T-helper 17 cell (primary cell): ENCODE measurements at places on chromosomes 2 and 18.

GRCh38 chr2:6791682-6792081 lies 74.0 kb downstream of the CMPK2 start:
- no peak for DNase-seq

DNA sequence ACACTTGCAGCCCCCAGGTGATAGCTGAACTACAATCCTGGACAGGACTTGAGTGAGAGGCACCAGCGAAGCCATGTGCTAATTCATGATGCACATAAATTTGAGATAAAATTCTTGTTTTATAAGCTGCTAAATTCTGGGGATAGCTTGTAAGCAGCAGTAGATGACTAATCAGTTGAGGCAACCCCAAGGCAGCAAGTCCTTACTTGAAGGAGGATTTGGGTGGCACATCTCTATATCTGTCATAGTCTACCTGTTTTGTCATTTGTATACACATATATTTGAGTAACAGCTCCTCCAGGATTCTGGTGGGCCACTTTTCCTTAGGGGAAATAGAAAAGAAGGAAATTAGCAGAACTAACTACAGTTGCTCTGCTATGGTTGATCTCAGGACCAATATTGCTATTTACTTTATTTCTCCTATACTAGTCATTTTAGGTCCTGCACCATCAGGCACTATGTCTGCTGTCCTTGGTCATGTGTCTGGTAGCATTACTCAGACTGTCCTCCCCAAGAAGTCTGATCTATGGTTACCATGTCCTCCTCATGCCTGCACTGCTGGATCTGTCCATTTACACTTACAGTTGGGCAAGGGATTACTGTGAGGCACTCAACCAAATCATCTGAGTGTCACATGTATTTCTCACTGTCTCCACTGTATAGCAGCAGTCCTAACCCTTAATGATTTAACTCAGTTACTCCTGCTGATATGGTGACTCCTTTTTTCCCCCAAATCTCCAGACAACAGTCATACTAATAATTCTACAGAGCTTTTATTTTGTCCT lies 436.0 kb upstream of the CWC22 start:
- DNase-seq, result no peak

DNA sequence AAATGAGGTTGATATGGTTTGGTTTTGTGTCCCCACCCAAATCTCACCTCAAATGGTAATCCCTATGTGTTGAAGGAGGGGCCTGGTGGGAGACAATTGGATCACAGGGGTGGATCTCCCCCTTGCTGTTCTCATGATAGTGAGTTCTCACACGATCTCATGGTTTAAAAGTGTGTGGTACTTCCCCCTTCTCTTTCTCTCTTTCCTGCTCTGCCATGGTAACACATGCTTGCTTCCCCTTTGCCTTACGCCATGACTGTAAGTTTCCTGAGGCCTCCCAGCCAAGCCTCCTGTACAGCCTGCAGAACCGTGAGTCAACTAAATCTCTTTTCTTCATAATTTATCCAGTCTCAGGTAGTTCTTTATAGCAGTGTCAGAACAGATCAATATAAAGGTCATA lies 24.7 kb upstream of the FAM124B start:
- no peak for DNase-seq

DNA sequence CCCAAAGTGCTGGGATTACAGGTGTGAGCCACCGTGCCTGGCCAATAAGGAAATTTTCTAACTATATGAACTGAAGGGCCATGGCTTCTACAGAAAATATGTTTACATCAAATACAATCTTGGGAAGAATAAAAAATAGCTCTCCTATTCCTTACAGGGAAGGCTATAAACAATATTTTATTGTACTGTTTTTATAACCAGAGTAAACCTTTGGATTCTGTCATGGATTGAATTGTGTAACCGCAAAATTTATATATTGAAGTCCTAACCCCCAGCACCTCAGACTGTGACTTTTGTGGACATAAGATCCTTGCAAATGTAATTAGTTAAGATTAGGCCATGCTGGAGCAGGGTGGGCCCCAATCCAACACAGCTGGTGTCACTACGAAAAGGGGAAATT lies 8.3 kb downstream of the HSBP1L1 start:
- DNase-seq, result no peak
